ENCODE measurements at places on chromosomes 5 and 9.

GRCh38 chr5:173498286-173498685 is 118.2 kb downstream of the BOD1 start:
- DNase-seq: no peak

DNA sequence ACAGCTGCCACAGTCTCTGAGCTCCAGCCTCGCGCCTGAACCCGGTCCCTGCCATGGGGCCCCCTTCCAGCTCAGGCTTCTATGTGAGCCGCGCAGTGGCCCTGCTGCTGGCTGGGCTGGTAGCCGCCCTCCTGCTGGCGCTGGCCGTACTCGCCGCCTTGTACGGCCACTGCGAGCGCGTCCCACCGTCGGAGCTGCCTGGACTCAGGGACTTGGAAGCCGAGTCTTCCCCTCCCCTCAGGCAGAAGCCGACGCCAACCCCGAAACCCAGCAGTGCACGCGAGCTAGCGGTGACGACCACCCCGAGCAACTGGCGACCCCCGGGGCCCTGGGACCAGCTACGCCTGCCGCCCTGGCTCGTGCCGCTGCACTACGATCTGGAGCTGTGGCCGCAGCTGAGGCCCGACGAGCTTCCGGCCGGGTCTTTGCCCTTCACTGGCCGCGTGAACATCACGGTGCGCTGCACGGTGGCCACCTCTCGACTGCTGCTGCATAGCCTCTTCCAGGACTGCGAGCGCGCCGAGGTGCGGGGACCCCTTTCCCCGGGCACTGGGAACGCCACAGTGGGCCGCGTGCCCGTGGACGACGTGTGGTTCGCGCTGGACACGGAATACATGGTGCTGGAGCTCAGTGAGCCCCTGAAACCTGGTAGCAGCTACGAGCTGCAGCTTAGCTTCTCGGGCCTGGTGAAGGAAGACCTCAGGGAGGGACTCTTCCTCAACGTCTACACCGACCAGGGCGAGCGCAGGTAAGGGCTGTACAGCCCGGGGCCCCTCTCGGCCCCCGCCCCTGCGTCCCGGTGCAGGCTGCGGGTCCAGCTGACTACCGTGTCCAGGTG is 509 bp downstream of the LVRN start:
- no peak for DNase-seq

GRCh38 chr9:134317790-134318414 is 8.4 kb upstream of the RXRA start:
- no peak for DNase-seq

- DNase-seq: no peak
Observed at GRCh38 chr9:117927354-117927753, 223.2 kb downstream of the TLR4 start.

GRCh38 chr9:37859043-37859442 is 44.9 kb downstream of the SLC25A51 start:
- DNase-seq: no peak

GRCh38 chr9:111915425-111915758 is 18.8 kb downstream of the UGCG start:
- DNase-seq: no peak

- DNase-seq: no peak
Observed at GRCh38 chr5:126482591-126482990, 59.4 kb downstream of the GRAMD2B start.

DNA sequence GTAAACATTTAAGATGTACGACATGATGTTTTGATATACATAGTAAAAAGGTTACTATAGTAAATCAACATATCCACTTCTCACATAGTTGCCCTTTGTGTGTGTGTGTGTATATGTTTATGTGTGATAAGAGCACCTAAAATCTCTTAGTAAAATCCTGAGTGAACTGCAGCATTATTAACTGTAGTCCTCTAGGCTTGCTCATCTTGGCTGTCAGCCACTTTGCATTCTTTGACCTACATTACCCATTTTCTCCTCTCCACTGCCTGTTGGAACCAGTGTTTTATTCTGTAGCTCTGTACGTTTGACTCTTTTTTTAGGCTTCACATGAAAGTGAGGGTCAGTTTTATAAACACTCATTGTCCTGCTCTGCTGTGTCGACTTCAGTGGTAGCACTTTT is 24.4 kb downstream of the C5orf22 start:
- no peak for DNase-seq

DNA sequence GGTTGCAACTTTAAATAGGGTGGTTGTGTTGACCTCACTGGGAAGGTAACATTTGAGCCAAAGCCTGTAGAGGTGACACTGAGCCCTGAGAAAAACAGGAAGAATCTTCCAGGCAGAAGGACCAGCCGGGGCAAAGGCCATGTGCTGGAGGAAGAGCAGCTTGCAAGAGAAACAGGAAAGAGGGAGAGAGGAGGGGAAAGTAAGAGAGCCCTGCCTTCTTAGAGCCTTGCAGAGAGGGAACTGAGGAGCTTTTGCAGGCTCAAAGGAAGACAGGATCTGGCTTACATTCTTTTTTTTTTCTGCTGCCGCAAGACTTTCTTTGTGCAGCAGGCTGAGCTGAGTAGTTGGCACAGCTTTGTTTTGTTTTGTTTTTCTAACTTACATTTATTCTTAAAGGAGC is 17.4 kb downstream of the C9orf153 start:
- no peak for DNase-seq

GRCh38 chr9:6506571-6506970 is 93.6 kb downstream of the UHRF2 start:
- DNase-seq: no peak

All from frontal cortex (tissue), 4 donors.